Thymus (tissue), 14 donors: ENCODE measurements at places on chromosomes 2 and 18.
A peak's percentile ranks its signal among the peaks of the same experiment; 100 is the strongest.

DNA sequence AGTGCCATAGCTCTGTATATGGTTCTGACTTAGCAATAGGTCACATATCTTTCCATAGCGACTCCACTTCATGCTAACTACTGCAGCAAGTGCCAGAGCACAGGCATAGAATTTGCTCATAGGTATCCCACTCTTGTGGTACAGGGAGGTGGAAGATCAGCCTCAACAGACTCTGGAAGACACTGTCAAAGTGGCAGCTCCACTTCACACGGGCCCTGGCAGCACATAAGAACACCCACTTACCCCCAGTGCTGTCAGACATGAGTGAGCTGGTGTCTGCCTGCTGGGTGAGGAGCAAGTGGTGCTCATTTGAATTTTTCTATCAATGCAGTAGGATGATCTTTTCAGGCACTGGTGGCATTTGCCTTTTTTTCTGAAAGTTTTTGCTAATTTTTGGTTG, 48.6 kb downstream of the BCL2L11 start:
- peak overlapping the region; percentile 27 for H3K27ac ChIP-seq
- H3K27me3 ChIP-seq = no peaks in the 10 kb centered on the region
- peaks cover 21% of the 10 kb centered on the region for H3K36me3 ChIP-seq
- DNase-seq = no peak
- no peak overlapping the region for H3K4me3 ChIP-seq
- peaks cover 5% of the 10 kb centered on the region for H3K4me1 ChIP-seq

GRCh38 chr2:104286841-104287240, 567.1 kb upstream of the POU3F3 start:
- no peaks in the 10 kb centered on the region for H3K36me3 ChIP-seq
- no peak overlapping the region for H3K27ac ChIP-seq
- DNase-seq = no peak
- no peaks in the 10 kb centered on the region for H3K27me3 ChIP-seq
- H3K4me1 ChIP-seq = no peaks in the 10 kb centered on the region

GRCh38 chr2:136310005-136310495, 192.1 kb upstream of the CXCR4 start:
- H3K4me3 ChIP-seq = no peak overlapping the region
- no peaks in the 10 kb centered on the region for H3K36me3 ChIP-seq
- no peaks in the 10 kb centered on the region for H3K27me3 ChIP-seq
- no peak overlapping the region for H3K27ac ChIP-seq

DNA sequence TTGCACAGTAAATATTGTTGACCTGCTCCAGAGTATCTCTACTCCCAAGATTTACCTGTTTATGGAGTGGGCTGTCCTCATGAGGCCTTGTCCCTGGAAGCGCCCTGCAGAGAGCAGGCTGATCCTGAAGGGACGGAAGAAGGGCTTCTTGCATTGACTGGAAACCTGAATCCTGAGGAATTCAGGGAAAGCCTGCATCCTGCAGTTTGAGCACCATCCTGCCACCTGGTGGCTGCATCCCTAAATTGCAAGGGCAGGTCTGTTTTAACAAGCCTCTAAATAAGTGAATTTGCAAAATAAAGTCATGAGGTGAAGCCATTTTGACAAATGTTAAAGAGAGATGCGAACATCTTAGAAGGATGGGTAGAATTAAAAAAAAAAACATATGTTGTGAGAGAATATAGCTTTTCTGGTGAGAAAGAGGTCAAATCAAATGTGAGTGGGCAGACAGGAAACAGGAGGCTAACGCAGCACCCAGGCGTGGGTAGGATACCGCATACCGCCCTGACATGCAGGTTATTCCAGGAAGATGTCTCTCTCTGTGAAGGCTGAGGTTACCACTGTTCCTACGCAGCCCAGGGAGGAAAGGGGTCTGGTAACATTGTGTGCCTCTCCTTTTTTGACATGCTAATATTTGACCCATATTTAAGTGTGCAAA, 754.9 kb downstream of the RNF144A start:
- no peak overlapping the region for H3K27ac ChIP-seq
- no peaks in the 10 kb centered on the region for H3K36me3 ChIP-seq
- no peaks in the 10 kb centered on the region for H3K27me3 ChIP-seq
- peaks cover 17% of the 10 kb centered on the region for H3K4me1 ChIP-seq
- no peak overlapping the region for H3K4me3 ChIP-seq
- DNase-seq = peak; percentile 42

GRCh38 chr2:241901018-241901380, 31.5 kb downstream of the RTP5 start:
- H3K27ac ChIP-seq = no peak overlapping the region
- no peaks in the 10 kb centered on the region for H3K27me3 ChIP-seq
- DNase-seq = no peak
- H3K4me1 ChIP-seq = peaks cover 8% of the 10 kb centered on the region

DNA sequence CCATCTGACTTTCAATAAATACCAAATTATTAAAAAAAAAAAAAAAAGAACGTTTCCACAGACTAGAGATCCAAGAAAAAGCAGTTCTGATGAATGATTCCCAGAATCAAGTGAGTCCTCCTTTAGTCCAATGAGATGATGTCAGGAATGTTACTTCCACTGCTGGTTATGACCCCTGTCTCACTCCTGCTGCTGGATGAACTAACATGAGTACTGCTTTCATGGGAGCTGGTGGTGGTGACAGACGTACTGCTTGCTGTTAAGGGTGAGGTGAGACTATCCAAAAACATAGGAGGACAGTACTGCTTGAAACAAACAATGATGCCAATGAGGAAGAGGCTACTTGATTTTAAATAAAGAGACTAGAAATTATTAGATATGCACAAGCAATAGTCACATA, 55.5 kb upstream of the ST8SIA5 start:
- no peaks in the 10 kb centered on the region for H3K27me3 ChIP-seq
- H3K4me3 ChIP-seq = no peak overlapping the region
- no peaks in the 10 kb centered on the region for H3K4me1 ChIP-seq
- no peak overlapping the region for H3K27ac ChIP-seq

- H3K36me3 ChIP-seq = no peaks in the 10 kb centered on the region
- H3K4me1 ChIP-seq = no peaks in the 10 kb centered on the region
- H3K27ac ChIP-seq = no peak overlapping the region
- peak; percentile 15 for DNase-seq
- H3K27me3 ChIP-seq = no peaks in the 10 kb centered on the region
Measured at GRCh38 chr2:127197475-127198385, 22.4 kb downstream of the CYP27C1 start.

DNA sequence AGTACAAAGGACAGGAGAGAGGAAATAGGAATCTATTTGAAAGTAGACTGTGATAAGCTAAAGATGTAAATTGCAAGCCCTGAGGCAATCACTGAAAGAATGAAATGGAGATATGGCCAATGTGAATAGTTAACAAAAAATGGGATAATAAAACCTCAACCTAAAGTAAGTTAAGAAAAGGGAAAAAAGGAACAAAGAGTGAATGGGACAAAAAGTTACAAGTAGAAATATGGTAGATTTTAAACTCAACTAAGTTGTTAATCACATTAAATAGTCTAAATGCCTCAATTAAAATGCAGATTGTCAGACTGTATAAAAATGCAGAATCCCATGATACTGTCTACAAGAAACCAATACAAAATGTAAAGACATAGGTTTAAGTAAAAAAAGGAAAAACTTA, 165.2 kb upstream of the RBMS1 start:
- no peak overlapping the region for H3K4me3 ChIP-seq
- no peak overlapping the region for H3K27ac ChIP-seq
- H3K4me1 ChIP-seq = no peaks in the 10 kb centered on the region
- no peaks in the 10 kb centered on the region for H3K36me3 ChIP-seq
- no peak for DNase-seq
